Neural crest cell (in vitro differentiated cells): ENCODE measurements at places on chromosomes 11 and 22. TPM values are rescaled to one million over a fixed set of nuclear protein-coding genes. Genes with fewer than 3 reads are reported as not detected.

Gene SLC6A5
- 0.05 TPM in 1 of 2 replicates, not detected in the other for total RNA-seq

Gene P2RY6
- total RNA-seq, result not detected in 2 replicates

Gene HSCB
- 14.3 and 18.7 TPM in 2 replicates for total RNA-seq

GRCh38 chr11:79503028-79503427 lies 62.2 kb upstream of the TENM4 start:
- no peaks in the 10 kb centered on the region for H3K36me3 ChIP-seq
- H3K4me1 ChIP-seq, result no peaks in the 10 kb centered on the region
- no peak overlapping the region for H3K27ac ChIP-seq

DNA sequence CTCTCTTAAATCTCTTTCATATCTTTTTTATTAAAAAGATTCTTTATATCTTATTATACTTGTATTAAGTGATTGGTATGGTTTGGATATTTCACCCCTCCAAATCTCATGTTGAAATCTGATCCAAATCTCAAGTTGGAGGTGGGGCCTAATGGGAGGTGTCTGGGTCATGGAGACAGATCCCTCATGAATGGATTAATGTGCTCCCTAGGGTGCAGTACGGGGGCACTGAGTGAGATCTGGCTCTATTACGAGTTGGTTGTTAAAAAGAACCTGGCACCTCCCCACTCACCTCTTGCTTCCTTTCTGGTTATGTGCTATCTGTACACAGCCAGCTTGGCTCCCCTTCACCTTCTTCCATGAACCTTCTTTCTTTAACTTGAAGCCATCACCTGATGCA lies 149.6 kb downstream of the CWF19L2 start:
- H3K4me3 ChIP-seq, result no peak overlapping the region
- H3K27ac ChIP-seq, result no peak overlapping the region
- H3K27me3 ChIP-seq, result no peaks in the 10 kb centered on the region

- no peaks in the 10 kb centered on the region for H3K4me1 ChIP-seq
- H3K36me3 ChIP-seq, result no peaks in the 10 kb centered on the region
- no peak overlapping the region for H3K4me3 ChIP-seq
These were observed 75.0 kb downstream of the CACNA1I start for GRCh38 chr22:39645532-39645931.

GRCh38 chr11:102447193-102447592 lies 5.4 kb downstream of the TMEM123 start:
- no peaks in the 10 kb centered on the region for H3K27me3 ChIP-seq
- H3K36me3 ChIP-seq, result peaks cover 38% of the 10 kb centered on the region
- H3K4me3 ChIP-seq, result no peak overlapping the region
- no peak for DNase-seq
- peaks cover 37% of the 10 kb centered on the region for H3K4me1 ChIP-seq

- no peak overlapping the region for H3K4me3 ChIP-seq
- H3K27me3 ChIP-seq, result no peaks in the 10 kb centered on the region
- H3K27ac ChIP-seq, result no peak overlapping the region
- H3K4me1 ChIP-seq, result no peaks in the 10 kb centered on the region
These were observed 523.8 kb upstream of the FAT3 start for GRCh38 chr11:91700854-91701253.
